ENCODE measurements at places on chromosomes 11 and 22.

GRCh38 chr11:10771457-10771856 lies 20.4 kb downstream of the CTR9 start:
- no peak for DNase-seq

GRCh38 chr11:4180441-4181183 lies 86.0 kb downstream of the RRM1 start:
- DNase-seq, result no peak

DNA sequence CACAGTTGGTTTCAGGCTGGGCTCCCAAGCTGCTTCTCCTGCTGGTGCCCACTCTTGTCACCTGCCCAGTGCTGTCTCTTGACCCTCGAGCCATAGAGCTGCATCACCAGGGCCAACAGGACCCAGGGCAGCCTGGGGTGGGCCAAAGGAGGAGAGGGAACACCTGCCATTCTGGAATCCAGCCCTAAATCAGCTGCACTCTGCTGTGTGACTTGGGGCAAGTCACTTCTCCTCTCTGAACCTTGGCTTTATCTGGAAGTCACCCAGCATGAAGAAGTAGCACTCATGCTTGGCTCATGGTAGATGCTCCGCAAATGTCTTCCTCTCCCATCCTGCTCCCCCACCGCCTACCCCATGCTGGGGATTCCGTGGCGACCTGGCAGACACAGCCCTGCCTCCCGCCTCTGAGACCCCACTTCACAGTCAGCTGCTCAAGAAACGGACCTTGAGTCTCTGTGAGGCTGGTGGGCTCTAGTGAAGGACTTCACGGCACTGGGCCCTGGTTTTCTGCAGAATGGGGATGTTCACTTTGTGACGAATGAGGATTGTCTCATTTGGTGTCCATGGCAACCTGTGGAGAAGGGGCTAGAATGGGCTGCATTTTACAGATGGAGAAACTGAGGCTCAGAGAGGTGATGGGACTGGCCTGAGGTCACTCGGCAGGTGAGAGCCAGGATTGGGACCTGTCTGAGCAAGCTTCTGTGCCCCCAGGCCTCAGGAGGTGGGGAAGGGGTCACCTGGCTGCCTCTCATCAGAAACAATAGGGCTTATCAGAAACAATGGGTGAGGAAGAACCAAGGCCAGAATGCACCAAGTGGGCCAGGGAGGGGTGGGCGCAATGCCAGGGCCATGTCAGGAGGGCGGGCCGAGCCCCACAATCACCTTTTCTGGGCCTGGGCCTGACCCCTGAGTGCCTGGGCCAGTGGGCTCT lies 12.4 kb downstream of the EMID1 start:
- DNase-seq, result no peak

- DNase-seq, result no peak
Observed at GRCh38 chr11:28476049-28476448, 367.9 kb downstream of the METTL15 start.

- DNase-seq, result no peak
Observed at GRCh38 chr11:41301023-41301422, 158.4 kb downstream of the LRRC4C start.

GRCh38 chr22:44839061-44839460 lies 86.7 kb downstream of the ARHGAP8 start:
- DNase-seq, result no peak

GRCh38 chr11:17762309-17762974 lies 27.9 kb downstream of the KCNC1 start:
- no peak for DNase-seq

DNA sequence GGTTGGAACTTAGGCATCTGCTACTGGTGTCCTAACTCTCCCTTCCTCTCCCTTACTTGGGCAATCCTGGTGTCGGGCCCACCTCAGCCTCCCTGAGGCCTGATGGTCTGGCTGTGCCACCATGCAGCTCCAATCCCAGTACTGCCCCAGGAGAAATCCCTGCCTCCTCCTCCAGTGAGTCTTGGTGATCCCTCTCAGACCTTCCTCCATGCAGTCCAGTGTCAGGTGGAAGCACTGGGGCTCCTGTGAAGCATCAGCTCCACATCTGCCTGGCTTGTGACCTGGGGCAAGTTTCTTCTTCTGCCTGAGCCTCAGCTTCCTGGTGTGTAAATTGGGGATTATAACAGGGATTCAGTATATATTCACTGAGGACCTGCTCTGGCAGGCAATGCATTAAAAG lies 1.8 kb upstream of the PELI3 start:
- DNase-seq, result no peak

DNA sequence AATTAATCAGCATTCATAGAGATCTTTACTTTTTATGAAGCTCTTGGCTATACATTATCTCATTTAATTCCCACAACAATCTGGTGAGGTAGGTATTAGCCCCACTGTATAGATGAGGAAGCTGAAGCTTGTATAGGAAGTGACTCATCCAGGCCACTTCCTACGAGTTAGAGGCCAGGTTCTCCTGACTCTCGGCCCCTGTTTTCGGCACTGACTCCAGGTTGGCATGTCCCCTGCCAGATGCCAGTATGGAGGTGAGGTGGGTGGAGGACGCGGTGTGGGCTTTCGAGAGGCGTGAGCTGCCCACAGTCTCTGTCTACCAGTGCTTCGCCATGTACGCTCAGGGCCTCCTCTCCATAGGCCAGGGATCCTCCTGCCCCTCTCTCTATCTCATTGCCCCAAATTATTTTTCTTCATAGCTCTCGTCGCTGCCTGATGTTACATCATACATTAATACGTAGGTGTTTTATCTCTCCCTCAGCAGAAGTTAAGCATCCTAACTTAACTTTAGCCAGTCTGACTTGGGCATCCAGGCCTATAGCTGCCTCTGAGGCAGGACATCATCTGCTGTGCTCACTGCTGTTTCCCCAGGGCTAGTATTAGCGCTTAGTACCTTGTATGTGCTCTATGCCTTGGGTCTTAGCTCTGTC lies 9.0 kb downstream of the DGAT2 start:
- no peak for DNase-seq

GRCh38 chr11:105389952-105390351 lies 219.9 kb upstream of the GRIA4 start:
- DNase-seq, result no peak

DNA sequence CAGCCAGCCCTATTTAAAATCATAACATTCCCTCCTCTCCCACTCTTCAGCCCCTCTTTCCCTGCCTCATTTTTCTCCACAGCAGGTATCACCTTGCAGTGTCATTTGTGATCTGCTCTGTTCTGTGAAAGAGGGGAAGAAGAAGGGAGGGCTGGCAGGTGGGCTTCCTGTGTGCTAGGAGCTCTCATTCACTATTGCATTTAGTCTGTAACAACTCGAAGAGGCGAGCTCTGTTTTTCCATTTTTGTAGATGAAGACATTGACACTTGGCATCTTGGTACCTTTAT lies 52.1 kb upstream of the CRYBB3 start:
- DNase-seq, result no peak

DNA sequence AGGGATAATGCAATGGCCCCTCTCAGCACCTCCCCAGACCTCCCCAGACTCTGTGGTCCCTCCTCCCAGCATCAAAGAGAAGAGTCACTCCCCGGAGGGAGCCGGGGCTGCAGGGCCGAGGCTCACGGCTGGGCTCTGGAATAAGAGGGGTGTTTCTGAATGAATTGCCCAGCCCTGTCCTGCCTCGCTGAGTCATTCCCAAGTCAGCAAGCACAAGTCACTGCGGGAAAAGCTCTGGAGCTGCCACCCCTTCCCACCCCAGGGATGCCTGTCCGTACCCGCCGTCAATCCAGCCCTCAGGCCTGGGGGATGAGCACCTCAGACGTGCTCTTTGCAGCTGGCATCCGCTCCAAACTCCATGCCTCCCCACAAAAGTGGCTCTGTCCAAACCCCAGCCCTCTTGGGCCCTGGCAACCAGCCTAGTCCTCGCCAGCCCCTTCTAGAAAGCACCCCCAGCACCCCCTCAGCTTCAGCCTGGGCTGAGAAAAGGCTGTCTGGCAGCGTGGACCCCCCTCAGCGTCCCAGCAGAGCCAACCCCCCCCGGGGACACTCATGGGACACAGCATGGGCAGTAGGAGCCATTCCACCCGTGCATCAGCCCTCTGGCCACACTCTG lies 22.7 kb downstream of the CELSR1 start:
- no peak for DNase-seq

GRCh38 chr11:64869571-64870175 lies 8.7 kb downstream of the EHD1 start:
- DNase-seq, result no peak

DNA sequence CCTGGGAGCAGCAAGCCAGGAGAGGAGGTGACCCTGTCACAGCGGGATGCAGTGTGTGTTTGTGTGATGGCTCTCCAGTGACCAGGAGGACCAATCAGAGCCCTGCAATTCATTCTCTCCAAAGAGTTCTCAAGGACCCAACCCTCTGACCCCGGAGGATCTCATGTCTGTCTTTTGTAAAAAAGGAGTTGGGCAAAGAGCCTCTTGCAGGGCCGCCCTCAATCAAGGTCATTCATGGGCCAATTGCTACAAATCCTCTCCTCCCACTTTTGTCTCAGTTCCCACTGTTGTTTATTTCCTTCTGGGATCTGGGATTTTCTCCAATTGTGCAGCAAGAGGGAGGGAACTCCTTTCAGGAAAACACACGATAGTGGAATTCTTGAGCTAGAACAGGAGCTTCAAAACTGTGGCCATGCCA lies 4.0 kb downstream of the TECTA start:
- DNase-seq, result no peak

DNA sequence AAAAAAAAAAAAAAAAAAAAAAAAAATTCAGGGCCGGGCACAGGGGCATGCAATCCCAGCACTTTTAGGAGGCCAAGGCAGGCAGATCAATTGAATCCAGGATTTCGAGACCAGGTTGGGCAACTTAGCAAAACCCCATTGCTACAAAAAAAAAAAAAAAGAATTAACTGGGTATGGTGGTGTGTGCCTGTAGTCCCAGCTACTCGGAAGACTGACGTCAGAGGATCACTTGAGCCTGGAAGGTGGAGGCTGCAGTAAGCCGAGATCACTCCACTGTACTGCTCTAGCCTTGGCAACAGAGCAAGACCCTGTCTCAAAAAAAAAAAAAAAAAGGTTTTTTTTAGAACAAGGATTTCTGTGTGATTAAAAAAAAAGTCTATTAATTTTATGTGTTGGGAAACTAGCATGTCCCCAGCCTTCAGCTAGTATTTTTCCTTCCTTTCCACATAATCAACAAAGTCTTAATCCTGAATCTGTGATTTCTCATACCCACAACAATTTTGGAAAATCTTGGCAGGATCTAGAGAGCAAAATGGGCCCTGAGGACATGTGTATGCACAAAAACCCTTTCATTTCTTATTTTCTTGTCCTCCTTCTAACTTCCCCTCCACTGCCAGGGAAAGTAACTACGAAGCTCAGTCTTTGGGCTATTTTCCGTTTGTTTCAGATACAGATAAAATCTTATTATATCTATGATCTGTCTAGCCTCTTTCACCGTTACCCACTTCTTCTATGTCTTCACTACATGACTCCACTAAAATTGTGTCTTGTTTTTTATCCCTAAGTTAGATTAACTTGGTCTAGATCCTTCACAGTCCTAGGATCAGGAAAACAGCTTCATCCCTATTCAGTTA lies 5.7 kb upstream of the AMBRA1 start:
- DNase-seq, result no peak

- no peak for DNase-seq
Observed at GRCh38 chr11:71930556-71931244, 1.9 kb downstream of the RNF121 start.

- DNase-seq, result no peak
Observed at GRCh38 chr11:69416762-69417698, 64.4 kb upstream of the LINC01488 start.

DNA sequence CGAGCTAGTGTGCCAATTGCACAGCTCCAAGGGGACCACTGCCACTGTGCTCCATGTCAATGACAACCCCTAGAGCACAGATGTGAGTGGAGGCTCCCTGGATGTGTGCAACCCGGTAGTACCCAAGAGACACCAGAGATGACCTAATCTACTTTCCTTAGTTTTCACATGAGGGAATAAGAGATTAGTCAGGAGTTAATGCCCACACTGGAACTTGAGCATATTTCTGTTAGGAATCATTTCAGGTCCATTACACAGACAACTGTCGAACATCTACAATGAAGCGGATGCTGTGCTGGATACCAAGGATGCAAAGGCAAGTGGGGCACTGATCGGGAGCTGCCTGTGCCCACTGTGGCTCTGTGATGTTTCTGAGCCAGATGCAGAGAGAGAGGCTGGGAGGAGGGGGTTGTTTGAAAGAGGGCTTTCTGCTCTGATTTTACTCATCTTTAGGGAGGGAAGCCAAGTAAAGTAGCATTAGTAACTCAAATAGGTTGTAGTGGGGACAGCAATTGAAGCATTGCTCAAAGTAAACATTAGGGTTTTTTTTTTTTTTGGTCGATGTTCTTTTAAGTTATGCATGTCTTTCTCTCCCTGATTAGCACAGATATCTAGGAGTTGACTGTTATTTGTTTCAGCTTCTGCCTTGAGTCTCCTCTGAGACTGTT lies 82.5 kb upstream of the SORL1-AS1 start:
- DNase-seq, result no peak

GRCh38 chr11:34323601-34324000 lies 34.2 kb downstream of the ABTB2 start:
- DNase-seq, result no peak

- DNase-seq, result no peak
Observed at GRCh38 chr11:9530901-9531625, 42.4 kb upstream of the WEE1 start.

DNA sequence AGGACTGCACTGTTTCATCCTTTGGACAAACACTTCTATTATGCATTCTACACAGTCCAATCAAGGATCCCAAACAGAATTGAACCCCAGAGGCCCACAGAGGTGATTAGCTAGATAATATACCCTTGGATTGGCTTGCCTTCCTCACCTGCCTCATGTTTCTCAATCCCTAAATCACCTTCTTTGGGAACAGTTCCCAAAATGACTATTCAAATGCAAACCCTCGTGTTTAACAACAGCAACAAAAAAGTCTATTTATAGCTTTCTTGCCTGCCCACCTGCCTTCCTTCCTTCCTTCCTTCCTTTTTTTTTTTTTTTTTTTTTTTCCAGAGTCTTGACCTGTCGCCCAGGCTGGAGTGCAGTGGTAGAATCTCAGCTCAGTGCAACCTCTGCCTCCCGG lies 180.0 kb downstream of the CNTN5 start:
- no peak for DNase-seq

GRCh38 chr22:18044548-18045271 lies 20.3 kb upstream of the MICAL3 start:
- no peak for DNase-seq

GRCh38 chr11:109320595-109320994 lies 101.4 kb upstream of the C11orf87 start:
- no peak for DNase-seq

DNA sequence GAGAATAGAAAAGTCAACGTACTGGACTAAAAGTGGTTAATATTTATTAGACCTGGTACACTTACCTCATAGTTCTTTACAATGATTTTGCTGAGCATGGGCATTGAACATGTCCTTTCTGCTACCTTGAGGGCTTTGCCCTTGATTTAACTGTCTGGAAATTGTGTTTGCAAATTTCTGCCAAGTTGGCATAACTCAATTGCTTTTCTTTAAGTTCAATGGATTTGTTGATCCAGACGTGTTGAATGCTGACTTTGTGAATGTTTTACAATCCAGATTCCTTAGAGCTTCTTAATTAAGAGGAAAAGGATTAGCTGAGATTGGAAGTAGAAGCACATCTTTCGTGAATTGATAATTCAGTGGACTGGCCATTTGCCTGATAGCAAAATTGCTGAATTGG lies 7.2 kb upstream of the OR4X2 start:
- DNase-seq, result no peak
